ENCODE measurements at places on chromosomes 6 and 20.

DNA sequence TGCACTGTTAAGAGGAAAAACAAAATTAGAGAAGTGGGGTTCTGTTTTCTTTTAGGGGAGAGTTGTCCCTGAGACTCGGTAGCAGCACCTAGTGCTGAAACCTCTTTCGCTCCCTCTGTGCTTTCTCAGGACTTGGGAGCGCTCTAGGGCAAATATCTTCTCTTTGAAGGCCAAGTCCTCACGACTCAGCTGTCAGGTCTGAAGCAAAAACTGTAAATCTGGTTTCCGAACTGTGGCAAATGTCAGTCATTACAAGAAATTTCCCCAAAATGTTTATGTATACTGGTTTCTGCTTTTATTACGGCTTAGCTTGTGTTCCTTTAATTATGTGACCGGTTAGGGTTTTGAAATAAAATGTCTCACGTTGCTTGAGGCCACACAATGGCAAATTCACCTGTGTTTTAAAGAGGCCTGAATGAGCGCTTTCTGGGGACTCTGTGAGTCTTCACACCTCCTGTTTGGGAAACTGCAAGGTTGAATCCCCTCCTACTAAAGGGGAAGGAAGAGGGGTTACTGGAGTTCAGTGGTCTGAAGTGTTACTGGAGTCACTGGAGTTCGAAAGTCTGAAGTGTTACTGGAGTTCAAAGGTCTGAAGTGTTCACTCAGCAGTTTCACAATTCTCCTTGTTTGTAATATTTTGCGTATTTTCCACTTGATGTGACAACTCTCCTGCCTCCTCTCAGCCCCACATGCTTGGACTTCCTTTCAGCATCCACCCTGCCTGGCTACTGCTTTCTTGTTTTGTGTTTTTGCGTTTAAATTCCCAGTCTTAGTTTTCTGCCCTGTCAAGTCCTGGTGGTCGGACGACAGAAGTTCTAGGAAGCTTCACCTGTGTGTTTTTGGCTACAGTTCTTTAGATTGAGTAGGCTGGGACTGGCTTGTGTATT lies 1.6 kb downstream of the SMPDL3A start:
- DNase-seq, result no peak

GRCh38 chr6:155455766-155456165 lies at the start of gene NOX3:
Gene NOX3, minus strand, starts transcription at chr6:155455839. Its CDS starts 39 bp downstream, at chr6:155455800.
- no peak for DNase-seq

GRCh38 chr6:11367638-11368199 lies 135.3 kb upstream of the NEDD9 start:
- DNase-seq, result no peak

GRCh38 chr20:53070706-53071392 lies 98.7 kb downstream of the TSHZ2 start:
- DNase-seq, result peak; percentile 26

- DNase-seq, result peak; percentile 20
These were observed at the start of gene RAMACL for GRCh38 chr6:166586424-166587156. Gene RAMACL, minus strand, starts transcription at chr6:166586678. Its CDS starts 201 bp downstream, at chr6:166586477.

DNA sequence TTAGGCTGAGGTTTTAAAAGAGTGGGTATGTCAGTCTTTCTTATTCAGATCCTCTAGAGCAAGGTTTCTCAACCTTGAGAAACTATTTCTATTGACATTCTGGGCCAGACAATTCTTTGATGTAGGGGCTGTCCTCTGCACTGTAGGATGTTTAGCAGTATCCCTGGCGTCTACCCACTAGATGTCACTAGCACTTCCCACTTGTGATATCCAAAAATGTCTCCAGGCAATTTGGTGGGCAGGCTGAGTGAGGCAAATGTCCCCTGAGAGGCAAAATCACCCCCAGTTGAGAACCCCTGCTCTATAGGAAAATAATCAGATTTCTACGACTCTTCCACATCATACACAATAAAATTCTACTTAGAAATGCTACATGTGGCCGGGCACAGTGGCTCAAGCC lies 7.7 kb upstream of the ZKSCAN8 start:
- DNase-seq, result no peak

- DNase-seq, result no peak
These were observed 129.2 kb downstream of the MYB start for GRCh38 chr6:135310291-135310690.

GRCh38 chr6:12286373-12287110 lies 3.6 kb upstream of the EDN1 start:
- no peak for DNase-seq
